ENCODE measurements at places on chromosomes 5 and 9.

DNA sequence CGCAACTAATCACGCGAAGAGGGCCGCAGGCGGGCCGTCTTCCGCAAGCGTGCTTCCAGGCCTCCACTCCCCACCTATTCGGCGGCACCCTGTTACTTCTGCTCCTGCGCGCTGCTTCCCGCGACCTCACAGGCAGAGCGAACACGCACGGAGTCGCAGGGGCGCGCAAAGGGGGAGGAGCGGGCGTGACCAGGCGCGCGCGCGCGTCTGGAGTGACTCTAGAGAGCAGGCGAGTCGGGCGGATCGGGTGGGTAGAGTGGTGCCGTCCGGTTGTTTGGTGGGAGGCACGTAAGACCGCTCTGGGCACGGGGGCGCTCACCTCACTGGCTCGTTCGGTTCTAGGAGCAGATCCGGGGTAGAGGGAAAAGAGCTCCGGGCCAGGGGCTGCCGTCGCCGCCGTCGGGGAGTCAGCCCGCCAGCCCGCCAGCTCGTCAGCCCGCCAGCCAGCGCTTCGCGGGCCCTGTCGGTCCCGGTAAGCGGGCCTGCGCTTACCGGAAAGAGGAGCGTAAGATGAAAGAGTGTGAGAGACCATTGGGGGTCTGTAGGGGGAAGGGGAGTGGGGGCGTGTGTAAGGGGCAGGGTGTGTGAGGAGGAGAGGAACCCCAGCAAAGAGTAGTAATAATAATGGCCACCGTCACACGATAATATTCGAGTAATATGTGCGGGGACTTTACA is at the start of gene CNOT8:
Gene CNOT8, plus strand, starts transcription at position 331 of the 675 bp plus-strand sequence. CDS start 4,652 bp downstream, outside the sequence.
- DNase-seq = peak; percentile 98

DNA sequence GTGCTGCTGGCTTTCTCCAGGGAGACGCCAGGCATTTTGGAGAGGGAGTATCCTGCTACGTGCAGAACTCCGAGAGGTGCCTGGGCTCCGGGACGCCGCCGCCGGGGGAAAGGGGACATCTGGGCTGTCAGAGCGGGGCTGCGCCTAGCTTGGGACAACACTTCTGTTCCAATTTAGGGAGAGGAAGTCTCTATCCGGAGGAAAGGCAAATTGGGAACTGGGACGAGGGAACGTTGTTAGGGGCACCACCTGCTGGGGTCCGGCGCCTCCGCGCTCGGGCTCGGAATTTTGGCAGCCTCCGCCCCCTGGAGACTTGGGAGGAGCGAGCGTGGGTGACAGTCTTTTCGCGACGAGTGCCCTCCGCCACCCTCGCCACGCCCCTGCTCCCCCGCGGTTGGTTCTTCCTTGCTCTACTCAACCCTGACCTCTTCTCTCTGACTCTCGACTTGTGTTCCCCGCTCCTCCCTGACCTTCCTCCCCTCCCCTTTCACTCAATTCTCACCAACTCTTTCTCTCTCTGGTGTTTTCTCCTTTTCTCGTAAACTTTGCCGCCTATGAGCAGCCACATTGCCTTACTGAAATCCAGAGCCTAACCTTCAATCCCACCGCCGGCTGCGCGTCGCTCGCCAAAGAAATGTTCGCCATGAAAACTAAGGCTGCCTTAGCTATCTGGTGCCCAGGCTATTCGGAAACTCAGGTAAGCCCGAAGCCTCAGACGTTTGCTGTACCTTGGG is 1.6 kb downstream of the TSLP start:
- peak; percentile 58 for DNase-seq

DNA sequence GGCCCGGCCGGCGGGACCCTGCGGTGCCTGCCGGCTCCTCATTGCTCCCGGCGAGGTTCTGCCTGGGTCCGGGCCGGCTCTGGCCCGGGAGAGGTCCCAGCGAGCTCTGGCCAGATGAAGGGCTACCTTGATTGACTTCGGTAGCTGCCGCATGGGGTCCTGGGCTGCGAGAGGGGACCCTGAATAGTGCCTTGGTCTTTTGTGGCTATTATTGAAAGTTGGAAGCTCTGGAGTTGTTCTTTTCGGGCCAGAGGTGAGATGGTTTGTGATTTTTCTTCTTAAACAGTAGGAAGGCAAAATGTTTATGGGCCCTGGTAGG is 635 bp downstream of the NAA35 start:
- no peak for DNase-seq

DNA sequence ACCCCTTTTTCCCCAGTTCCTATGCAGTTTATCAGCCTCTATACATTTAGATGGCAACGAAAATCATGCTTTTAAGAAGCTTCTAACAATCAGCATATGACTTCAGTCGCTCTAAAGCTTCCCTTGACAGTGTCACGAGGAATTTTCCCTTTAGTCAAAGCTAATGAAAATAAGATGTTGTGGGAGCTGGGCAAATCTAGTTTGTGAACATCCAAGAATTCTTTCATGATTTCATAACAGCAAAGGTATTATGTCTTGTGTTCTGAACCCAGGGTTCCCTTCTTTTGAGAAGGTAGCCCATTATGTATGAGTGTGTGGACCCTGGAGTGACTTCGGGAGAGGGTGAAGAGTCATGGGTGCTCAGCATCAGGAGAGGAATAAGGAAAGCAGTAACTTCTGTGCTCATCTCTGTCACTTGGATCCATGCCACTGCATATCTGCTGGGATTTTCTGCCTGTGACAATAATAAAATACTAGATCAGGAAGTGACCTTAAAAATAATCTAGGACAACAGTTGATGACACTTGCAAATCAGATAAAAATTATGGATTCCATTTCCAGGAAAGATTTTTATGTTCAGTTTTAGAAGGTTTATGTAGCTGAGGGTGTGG is 102.4 kb downstream of the PCSK1 start:
- no peak for DNase-seq

DNA sequence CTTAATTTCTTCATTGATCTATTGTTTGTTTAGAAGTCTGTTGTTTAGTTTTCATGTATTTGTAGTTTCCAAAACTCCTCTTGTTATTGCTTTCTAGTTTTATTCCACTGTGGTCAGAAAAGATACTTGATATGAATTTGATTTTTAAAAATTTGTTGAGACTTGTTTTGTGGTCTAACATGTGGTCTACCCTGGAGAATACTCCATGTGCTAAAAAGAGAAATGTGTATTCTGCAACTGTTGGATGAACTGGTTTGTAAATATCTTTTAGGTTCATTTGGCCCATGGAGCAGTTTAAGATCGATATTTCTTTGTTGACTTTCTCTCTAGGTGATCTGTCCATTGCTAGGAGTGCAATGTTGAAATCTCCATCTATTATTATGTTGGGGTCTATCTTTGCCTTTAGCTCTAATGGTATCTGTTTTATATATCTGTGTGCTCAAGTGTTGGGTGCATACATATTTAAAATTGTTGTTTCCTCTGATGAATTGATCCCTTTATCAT is 150.6 kb upstream of the ATP10B start:
- DNase-seq = no peak

DNA sequence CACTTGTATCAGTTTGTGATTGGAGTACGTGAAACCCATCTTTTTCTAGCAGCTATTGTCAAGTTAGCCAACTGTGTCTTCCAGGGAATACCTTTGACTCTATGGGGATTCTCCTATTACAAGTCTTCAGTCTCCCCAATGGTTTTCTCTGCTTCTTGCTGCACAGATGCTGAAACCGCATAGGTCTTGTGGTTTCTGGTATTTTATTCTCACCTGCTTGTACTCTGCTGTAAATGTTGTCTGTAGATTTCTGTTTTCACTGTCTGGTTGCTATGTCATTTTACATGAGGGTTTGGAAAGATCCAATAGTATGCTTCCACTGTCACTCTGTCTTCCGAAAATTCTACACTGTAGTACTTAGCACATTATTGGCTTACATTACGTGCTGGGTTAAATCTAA is 1196.9 kb upstream of the C9orf72 start:
- no peak for DNase-seq

- DNase-seq = no peak
These were observed 80.1 kb upstream of the TNFAIP8 start for GRCh38 chr5:119275601-119276173.

- no peak for DNase-seq
These were observed 44.7 kb upstream of the PRLR start for GRCh38 chr5:35274839-35275509.

GRCh38 chr5:116361171-116361967 is 213.3 kb downstream of the SEMA6A start:
- DNase-seq = no peak

- no peak for DNase-seq
These were observed 1381.4 kb upstream of the CDH6 start for GRCh38 chr5:29811914-29812679.

- DNase-seq = no peak
These were observed 69.8 kb downstream of the ANKH start for GRCh38 chr5:14801792-14802191.

GRCh38 chr5:321230-321725 is at the start of gene AHRR:
AHRR (plus strand) TSS chr5:321714; CDS start chr5:343903, 22,189 bp downstream.
- peak; percentile 53 for DNase-seq

- DNase-seq = peak; percentile 21
These were observed 57.7 kb downstream of the MAPKAP1 start for GRCh38 chr9:125649315-125649714.

GRCh38 chr5:38874948-38875456 is 29.2 kb downstream of the OSMR start:
- no peak for DNase-seq

DNA sequence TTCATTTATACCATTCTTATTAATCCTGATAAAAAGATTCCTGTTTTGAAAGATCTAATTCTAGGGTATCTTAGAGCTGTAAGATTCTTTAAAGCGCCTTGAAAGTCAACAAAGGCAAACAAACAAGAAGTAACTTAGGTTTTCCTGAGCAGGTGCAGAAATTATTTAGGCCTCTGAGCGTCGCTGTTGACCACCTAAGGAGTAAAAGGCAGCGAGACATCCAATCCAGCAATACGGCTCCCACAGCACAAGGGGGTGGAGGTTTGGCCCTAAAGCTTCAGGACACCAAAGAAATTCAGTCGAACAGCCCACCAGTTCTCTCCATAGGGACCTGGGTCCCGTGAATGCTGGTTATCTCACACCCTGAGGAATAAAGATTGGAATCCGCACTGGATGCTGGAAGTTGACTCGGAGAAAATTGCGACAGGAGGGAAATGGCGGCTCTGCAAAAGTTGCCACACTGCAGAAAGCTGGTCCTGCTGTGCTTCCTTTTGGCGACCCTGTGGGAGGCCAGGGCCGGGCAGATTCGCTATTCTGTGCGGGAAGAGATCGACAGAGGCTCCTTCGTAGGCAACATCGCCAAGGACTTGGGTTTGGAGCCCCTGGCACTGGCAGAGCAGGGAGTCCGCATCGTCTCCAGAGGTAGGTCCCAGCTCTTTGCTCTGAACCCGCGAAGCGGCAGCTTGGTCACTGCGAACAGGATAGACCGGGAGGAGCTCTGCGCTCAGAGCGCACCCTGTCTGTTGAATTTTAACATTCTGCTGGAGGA is at the start of gene PCDHGA2:
Gene PCDHGA2, plus strand, starts transcription at position 223 of the 769 bp plus-strand sequence.
- no peak for DNase-seq

DNA sequence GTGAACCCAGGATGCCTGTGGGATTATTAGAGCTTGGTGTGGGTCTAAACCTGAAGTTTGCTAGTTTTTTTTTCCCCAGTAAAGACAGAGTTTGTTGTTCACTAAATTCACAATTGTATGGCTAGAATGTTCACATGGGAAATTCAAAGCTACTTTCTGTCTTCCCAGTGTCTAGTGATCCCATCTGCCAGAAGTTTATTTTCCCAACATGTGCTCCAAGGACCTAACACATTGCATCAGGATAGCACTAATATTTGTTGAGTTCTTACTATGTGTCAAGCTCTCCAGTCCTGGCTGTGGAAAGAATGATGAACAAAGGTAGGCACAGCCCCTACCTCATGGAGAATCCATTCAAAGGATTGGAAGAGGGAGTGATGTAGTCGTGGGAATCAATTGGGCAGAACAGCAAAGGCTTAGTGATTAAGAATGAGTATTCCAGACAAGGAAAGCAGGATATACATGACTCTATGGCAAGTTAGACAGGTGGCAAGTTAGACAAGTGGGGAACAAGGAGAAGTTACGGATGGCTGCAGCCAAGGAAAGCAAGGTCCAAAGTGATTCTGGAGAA is 521.5 kb upstream of the WWC1 start:
- DNase-seq = no peak

GRCh38 chr5:92962752-92963151 is 618.3 kb downstream of the NR2F1-AS1 start:
- DNase-seq = no peak

GRCh38 chr9:33436445-33436844 is 10.9 kb downstream of the AQP3 start:
- DNase-seq = no peak

DNA sequence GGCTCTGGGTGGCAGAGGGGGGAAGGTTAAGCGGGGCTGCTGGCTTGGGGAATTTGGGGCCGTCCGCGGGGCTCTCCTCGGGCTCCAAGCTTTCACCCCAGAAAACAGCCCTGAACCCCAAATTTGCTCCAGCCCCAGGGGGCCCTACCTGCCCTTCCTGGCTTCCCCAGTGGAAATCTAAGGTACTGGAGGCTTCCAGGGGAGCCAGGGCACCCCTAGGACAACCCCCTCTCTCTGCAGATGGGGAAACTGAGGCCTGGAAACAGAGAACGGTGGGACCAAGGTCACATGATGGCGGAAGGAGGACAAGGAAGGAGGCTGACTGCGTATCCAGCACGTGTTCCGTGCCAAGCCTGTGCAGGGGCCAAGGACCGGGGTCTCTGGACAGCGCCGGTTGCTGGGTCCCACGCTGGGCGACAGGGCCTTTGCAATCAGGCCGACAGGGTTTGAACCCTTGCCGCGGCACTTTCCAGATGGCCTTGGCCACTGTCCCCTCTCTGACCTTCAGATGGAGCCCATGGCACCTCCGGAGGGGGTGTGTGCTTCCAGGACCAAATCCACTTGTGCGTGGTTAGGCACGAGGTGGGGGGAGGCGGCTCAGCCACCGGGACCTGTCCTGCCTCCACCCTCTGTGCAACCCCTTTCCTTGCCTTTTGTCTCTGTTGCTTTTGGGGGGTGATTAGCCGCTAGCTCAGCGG is 183.1 kb downstream of the C9orf50 start:
- DNase-seq = no peak

- no peak for DNase-seq
These were observed 742.8 kb downstream of the NR2F1-AS1 start for GRCh38 chr5:92838253-92838652.

DNA sequence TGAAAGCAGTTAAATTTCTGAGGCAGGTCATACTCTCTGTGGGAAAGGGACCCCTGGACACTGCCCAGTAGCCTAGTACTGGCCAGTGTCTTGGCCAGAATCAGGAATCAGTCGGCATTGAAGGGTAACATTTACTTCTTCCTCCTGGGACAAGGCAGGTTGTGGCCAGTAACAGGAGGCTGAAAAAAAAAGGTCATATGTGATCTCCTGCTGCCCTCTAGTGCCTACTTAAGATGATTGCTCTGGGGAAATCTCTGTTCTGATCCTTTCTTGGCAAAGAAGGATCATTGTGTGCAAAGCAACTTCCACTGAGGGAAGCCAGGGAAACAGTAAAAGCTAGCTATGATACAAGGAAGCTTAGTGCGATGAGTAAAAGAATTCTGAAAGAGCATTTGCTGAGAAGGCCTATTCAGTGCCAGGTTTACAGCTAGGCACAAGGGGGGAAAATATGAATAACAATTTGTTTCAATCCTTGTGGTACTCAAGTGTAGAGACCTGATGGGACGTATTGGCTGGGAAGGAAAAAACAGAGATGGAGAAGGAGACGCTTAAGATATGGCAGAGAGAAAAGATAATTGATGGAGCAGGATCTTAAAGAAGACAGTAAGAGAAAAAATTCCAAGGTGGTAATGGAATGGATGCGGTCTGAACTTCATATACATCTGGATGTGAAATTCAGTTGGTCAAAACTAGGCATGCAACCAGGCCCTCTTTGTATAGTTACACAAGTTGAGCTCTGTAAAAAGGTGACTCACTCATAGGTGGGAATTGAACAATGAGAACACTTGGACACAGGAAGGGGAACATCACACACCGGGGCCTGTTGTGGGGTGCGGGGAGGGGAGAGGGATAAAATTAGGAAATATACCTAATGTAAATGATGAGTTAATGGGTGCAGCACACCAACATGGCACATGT is 25.8 kb upstream of the TRIM32 start:
- no peak for DNase-seq

All from stimulated activated CD8-positive, alpha-beta memory T cell treated with anti-CD3 and anti-CD28 coated beads, Interleukin-15, amount 100 ng/mL, for 48 hours (primary cell).